ENCODE measurements at places on chromosomes 12 and 14. TPM values are rescaled to one million over a fixed set of nuclear protein-coding genes. Genes with fewer than 3 reads are reported as not detected.

- peak; percentile 34 for DNase-seq
Observed at GRCh38 chr14:92645841-92646478, 102.5 kb downstream of the LGMN start.

DNA sequence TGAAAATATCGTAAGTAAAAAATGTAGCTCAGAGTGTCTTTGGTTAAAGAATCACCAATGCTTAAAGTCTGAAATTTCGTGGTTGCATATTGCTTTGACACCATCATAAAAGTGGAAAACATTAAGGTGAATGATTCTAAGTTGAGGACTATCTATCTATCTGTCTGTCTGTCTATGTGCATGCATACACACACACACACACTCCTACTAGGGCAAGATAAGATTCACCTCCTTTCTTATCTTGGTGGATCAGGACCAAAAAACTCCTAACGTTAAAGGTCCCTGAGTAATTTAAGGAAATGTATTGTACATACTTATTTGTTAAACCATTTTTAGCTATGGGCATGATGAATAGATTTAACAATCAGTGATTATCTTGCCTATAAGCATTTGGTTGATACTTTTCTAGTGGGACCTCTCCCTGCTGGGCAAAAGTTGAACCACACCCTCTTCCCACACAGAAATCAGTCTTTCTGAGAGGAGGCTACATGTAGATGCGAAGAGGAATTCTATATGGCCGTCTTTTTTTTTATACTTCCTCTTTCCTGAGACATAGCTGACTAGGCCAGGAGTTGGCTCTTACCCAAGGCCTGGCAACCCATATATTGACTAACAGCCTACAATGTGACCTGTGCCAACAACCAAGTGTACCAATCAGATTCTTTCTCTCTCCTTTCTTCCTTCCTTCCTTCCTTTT lies 19.3 kb upstream of the LLPH start:
- no peak for DNase-seq

Gene PARPBP
- total RNA-seq: 14.2 TPM

- no peak for DNase-seq
Observed at GRCh38 chr12:51388069-51388799, 3.0 kb downstream of the GALNT6 start.

DNA sequence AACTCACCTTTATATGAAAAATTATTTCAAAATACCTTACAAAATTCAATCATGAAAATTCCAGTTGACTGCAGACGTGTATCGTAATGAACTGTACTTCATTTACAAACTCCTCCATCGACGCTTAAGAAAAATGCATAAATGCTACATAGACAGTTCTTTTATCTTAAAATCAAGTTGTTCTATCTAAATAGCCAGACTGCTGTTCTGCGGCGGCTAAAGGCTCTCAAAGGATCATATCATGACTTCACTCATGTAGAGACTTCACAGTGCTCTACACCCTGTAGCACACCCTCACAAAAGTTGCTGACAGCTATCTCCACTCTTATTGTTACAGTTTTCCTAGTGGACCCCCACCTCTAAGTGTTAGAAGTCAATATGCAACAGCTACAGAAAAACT lies 5.2 kb downstream of the KRAS start:
- DNase-seq: no peak

GRCh38 chr12:9379023-9379742 lies 171.0 kb upstream of the PZP start:
- no peak for DNase-seq

GRCh38 chr12:51678086-51678724 lies 87.2 kb downstream of the SCN8A start:
- no peak for DNase-seq

DNA sequence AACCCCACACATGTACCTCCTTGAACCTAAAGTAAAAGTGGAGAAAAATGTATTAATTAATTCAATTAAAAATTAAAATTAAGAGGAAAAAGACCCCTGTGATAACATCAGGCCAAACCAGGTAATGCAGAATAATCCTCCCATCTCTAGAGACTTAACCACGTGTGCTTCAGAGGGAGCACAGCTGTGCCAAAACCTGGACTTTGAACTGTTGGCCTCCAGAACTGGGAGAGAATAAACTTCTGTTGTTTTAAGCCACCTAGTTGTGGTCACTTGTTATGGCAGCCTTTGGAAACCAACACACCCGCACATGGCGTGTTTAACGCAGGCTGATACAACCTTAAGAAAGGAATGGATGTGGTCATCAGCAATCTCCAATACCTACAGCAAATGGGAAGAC lies 23.8 kb downstream of the OAS2 start:
- no peak for DNase-seq

DNA sequence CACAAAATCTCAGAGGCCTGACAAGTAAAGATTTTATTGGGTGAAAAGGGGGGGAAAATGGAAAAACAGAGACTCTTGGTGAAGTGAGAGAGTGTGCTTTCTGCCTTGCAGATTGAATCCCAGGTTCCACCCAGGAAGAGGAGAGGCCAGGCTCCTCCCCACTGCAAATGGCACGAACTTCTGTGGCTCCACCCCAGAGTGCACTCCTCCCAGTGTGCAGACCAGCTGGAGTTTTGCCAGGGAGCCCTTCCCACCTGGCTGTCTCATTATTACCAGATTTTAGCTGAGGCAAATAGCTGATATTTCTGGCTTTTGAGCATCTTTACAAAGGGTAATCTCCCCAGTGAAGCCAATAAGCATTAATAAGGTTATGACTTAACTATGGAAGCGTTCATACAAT lies 51.9 kb downstream of the TESPA1 start:
- DNase-seq: no peak

Gene SERPINA5
- total RNA-seq: not detected

DNA sequence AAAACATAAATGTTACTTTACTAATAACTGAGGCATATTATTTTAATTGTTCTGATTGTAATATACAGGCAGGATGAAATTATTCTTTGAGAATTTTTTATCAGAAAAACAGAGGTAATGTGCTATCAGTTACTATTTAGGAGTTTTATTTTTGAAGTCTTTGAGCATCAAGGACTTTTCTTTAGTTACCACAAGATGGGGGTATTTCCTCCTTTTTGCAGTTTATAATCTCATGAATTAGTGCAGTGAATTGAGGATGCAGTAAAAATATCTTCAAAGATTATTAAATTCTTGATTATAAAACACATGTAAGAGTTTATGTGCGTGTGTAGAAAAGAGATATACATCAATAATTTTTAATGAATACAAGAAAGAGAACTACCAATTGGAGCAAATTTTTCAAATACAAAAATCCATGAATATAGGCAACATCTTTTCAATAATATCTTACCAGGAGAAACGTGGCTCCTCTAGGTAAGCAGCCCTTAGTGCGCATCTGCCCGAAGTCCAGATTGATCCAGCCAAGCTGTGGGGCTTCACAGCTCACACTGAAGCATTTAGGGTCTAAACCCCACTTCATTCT lies 71.6 kb downstream of the ERGIC2 start:
- DNase-seq: no peak

Gene OR4E2
- total RNA-seq: not detected

Gene ZNF664
- 45.5 TPM for total RNA-seq

- DNase-seq: no peak
Observed at GRCh38 chr12:126095748-126096510, 1030.7 kb downstream of the AACS start.

DNA sequence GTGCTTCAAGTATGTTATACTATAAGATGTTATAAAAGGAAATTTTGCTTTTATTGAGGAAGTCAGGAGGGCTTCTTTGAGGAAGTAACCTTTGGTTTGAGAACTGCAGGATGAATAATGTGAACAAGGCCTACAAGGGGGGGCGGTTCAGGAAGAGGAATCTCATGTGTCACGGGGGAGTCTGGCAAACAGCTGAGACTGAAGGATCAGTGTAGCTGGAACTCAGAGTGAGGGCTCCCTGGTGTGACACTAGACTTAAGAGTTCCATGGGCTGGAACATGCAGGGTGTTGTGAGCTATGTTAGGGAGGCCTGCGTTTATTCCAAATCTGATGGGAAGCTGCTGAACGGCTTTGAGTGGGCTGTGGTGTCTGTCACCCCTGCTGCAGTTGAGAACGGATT lies 62.3 kb downstream of the UNC79 start:
- no peak for DNase-seq

Gene RPL41
- 2,700 TPM for total RNA-seq

DNA sequence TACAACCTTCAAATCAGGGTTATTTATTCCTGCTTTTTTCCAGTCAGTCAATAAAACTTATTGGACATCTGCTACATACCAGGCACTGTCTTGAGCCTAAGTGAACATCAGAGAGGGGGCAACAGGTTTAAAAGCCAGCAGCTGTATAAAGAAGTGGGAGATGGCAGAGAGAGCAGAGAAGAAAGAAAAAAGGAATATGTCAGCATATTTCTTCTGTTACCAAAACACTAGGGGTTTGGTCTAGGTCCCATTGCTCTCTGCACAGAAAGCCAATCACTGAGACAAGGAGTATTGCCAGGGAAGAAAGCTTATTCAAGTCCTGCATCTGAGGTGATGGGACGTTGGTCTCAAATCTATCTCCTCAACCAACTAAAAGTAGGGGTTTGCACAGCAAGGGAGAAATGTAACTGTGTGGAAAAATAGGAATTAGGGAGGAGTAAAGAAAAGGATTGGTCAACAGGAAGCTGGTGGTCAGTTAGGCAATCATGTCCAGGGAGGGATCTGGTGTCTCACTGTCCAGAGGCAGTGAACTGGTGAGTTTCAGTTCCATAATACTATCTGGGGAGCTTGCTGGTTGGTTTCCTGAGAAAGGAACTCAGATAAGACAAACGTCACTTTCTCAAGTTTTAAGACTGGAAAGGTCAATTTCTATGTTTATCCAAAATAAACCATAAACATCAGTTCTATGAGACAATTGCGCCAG lies 107.5 kb downstream of the PHLDA1 start:
- DNase-seq: no peak

DNA sequence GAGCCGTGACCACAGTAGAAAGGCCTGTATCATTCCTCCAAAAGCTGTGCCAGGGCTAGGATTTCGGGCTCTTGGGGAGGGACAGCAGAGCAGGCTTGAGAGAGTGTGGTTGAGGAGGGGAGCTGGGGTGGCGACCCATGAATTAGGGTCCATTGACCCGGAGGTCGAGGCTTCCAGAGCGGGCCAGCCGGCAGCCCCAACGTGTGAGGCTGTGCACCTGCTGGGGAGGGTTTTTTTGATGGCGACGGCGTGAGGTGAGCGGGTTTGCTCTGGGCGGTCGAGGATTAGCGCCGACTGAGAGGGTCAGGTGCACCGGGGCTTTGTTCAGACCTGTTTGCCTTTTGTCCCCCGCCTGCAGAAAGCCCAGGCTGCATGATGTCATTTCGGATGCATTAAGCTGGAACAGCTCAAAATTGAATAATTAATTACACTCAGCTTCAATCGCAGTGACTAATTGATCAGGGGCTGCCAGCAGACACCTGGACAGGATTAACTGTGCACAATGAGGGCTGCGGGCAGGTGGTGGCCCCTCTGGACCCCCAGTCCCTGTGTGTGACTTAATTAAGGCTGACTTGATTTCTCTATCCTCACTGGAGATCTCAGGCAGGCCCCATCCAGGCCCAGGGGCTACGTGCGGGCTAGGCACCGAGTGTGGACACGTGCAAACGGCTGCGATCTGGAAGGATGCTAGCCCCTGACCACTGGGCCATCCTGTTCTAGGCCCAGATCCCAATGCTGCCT lies 42.1 kb upstream of the MEG3 start:
- no peak for DNase-seq

Gene L3HYPDH
- 6.5 TPM for total RNA-seq

Gene TPH2
- total RNA-seq: not detected

Gene RAB15
- 1.8 TPM for total RNA-seq

- no peak for DNase-seq
Observed at GRCh38 chr14:90892970-90893369, 76.7 kb upstream of the TTC7B start.

GRCh38 chr14:56949828-56950227 lies 139.5 kb upstream of the OTX2 start:
- DNase-seq: no peak

DNA sequence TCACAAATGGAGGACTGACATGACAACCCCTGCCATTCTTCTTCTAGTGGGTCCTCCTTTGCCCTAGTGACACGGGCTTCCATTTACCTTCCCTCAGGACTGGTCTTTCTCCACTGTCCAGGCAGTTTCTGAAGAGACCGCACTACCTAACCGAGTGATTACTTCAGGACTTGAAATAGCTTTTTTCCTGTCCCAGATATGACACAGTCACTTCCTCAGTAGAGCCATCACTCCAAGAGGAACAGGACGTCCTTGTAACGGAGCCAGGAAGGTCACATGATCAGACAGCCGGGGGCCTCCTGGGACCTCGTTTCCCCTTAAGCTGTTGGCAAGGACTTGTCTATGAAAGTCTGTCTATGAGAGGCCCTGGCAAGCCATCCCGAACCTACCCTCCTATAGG lies 62.3 kb downstream of the FOS start:
- DNase-seq: no peak

DNA sequence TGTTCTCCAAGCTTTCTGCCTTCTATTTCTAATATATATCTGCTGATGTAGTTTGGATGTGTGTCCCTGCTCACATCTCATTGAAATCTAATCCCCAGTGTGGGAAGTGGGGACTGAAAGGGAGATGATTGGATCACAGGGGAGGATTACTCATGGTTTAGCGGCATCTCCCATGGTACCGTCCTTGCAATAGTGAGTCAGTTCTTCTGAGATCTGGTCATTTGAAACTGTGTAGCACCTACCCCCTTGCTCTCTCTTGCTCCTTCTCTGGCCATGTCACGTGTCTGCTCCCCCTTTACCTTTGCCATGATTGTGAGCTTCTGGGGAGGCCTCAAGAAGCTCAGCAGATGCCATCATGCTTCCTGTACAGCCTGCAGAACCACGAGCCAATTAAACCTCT lies 26.2 kb upstream of the ALX1 start:
- no peak for DNase-seq

- no peak for DNase-seq
Observed at GRCh38 chr12:132244724-132245295, 84.6 kb downstream of the GALNT9 start.

DNA sequence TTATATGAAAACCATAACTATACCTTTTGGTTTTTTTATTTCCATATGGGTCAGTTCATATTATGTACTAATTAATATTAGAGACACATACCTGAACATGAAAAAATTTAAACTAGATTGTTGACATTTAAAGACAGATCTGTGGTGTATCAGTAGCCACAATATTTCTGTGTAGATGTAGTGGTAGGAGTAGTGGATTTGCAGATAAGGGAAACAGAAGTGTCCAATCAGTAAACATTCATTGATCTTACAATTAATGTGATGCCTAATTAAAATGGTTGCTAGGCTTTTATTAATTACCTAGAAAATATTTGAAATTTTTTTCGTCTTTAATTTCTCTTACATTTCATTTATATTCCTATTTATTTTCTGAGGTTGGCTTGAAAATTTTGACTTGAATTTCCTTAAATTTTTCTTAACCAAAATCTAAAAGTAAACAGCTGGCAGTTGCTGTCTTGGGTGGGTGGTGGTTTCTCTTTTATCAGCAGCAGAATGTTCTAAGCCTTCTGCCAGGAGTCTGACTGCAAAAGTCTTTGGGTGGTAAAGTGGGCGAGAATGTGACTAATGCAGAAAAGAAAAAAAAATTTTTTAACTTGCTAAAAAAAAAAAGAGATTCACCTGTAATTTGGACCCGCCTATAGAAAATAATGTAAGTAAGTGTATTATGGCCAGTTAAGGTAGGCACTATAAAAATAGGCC lies 2.4 kb downstream of the FGFR1OP2 start:
- no peak for DNase-seq

Gene SERPINA4
- total RNA-seq: not detected

- no peak for DNase-seq
Observed at GRCh38 chr12:1094714-1095113, 103.7 kb downstream of the ERC1 start.
